Mammary epithelial cell (primary cell): ENCODE measurements at places on chromosomes 7 and 10. TPM values are rescaled to one million over a fixed set of nuclear protein-coding genes. Genes with fewer than 3 reads are reported as not detected.
A peak's percentile ranks its signal among the peaks of the same experiment; 100 is the strongest.

GRM3 gene
- total RNA-seq, result not detected in 2 replicates

SSC4D gene
- 1.3 TPM for total RNA-seq

IGFBP1 gene
- total RNA-seq, result not detected in 2 replicates

DNA sequence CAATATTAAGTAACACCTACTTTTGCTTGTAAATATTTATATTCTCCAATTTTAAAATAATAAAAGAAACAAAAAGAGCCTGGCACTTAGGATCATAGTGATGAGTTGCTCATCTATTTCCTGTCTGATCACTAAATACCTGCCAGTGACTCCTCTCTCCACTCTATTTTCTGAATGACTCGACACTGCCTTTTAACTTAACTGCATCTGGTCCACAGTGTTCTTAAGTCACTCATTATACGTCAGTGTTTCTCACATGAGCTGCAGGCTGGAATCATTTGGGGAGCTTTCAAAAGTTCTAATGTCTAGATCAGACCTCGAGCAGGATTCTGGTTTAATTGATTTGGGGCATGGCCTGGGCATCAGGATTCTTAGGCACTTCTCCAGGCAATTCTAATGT, 78.0 kb upstream of the AGBL3 start:
- peak; percentile 55 for DNase-seq

PTN gene
- 4.3 TPM for total RNA-seq

ZNF239 gene
- 4.3 TPM for total RNA-seq

DNA sequence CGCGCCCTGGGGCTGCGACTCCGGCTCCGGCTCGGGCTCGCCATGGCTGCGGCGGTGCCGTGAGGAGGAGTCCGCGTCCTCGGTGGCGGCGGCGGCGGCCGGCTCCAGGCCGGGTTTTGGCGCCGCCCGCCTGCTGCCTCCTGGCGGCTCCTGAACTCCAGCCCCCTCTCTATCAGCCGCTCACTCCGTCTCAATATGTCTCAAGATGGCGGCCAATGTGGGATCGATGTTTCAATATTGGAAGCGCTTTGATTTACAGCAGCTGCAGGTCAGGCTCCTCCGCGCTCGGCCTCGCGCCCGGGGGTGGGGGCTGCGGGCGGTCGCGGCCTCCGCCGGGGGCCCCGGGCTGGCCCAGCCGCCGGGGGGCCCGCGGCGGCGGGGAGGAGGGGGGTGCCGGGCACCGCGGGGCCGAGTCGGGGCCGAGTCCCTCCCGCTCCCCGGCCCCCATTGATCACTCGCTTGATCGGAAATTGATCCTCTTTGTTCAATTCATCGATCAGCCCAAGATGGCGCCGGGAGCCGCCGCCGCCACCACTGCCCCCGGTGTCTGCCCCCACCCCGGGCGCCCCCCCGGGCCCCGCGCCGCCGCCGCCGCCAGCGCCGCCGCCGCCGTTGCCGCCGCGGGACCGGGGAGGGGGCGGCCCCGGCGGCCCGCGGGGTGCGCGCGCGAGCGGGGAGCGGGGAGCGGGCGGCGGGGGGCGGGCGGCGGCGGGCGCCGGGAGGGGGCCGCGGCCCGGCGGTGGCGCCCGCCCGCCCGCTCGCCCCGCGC, 1.4 kb upstream of the CUX1 start:
- DNase-seq, result peak; percentile 75

DNA sequence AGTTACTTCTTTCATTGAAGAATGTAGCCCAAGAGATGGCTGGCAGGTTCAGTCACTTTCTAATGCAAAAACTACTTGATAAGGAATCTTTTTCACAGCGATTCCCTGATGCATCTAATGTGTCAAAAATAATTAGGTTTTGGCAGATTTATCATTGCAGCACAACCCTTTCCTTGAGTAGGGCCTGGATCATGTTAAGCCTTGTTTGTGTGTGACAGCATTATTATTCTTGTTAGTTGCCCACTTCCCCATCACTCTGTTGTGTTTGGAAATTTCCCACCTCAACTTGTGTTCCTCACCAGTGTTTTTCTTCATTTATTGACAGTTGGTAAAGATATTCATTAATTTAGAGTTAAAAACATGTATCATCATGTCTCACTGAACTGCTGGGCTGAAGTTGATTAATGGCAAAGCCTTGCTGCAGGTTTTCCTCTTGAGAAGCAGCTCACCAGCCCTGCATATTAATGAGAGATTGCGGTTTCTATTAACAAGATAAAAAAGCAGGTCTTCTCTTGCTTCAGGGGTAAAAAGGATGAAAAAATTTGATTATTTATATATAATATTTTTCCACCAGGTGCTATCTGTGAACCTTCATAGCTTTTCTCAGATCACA, 233.3 kb upstream of the MDFIC start:
- DNase-seq, result no peak

DNA sequence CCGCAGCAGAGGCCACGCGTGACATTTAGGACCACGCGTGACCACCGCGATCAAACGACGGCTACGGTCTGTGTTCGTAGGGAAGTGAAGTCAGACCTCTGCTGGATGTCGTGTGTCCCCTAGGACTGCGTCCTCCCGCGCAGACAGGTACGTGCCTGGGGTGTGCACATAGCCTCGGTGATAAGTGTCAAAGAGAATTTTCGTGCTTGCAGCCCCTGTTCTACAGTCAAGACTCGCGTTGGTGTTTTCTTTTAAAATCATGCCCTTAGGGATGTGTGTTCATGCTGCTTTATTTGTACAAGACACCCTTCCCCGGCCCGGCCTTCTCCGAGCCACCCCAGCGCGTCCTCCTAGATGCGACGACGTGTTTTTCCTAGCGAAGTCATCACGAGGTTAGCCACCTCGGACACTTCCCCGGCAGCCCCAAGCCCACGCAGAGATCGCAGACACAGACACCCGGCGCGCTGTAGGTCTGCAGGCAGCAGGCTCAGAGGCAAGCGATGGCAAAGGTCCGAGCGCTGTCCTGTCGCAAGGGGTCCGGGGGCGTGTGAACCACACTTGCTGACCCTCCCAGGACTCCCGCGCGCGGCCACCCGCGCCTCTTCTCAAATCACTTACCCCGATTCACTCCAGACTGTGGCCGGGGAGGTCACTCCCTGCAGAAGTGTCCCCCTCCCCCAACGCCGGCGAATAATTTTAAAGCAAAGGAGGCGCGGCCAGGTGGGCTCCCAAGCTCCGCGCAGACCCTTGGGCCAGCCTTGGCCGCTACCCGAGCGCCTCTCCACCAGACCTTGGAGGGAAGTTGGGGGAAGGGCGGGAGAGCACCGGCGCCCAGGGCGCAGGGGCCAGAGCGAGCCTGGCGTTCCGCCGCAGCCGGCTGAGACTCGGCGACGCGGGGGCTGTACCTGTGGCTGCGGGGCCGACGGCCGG, 552 bp downstream of the MKX start:
- DNase-seq, result peak; percentile 13

PARD3 gene
- 47.1 and 59.2 TPM in 2 replicates for total RNA-seq

DENND2A gene
- total RNA-seq, result 0.17 TPM

DNA sequence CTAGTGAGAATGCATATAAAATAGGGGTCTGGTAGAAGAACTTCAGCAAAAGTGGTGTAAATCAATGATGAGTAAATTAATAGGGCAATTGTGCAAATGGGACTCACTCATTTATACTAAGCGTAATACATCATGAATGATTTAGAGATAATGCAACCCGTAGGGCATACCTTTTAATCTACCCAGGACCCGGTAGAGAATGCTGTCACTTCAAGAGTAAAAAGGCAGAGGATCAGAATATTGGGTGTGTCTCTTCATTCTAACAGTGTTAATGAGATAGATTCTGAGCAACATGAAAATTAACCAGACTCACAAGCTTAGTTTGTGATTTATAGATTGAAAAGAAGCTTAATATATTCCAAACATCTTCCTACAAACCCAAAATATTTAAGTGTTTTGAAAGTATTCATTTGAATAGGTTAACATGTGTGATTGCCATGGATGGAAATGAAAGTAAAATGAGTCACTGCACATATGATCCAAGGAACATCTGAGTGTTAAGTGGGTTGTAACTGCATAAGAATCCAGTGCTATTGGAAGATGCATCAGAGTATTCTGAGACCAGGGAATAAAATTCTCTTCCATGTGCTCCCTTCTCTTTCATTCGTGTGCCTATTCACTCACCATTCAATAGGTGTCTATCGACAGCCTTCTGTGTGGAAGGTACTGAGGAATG, 690.6 kb downstream of the AUTS2 start:
- peak; percentile 3 for DNase-seq

DNA sequence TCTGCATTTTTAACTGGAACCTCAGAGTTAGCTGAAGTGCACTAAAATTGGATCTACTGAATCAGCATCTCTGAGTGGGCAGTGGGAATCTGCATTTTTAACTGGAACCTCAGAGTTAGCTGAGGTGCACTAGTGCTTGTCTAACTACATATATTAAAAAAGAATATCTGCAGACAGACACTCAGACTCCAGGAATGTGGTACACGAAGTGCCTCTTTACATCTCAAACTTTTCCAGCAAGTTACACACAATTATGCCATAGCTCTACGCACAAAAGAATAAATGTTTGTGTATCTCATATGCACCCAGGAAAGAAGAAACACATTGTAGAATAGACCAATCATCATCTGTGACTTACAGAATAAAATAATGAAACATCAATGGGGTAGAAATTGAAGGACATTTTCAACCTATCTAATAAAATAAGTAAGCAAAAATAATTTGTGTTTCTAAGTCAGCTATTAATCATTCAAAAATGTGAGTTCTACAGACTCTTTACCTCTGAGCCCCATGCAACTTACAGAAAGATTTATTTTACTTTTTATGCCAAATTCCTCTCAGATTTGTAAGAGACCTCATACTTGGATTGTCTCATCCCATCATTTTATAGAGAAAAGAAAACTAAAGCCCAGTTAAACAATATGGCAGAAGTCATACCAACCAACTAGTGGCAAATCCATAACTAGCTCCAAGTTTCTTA, 28.3 kb downstream of the PPP1R3A start:
- DNase-seq, result no peak

DNA sequence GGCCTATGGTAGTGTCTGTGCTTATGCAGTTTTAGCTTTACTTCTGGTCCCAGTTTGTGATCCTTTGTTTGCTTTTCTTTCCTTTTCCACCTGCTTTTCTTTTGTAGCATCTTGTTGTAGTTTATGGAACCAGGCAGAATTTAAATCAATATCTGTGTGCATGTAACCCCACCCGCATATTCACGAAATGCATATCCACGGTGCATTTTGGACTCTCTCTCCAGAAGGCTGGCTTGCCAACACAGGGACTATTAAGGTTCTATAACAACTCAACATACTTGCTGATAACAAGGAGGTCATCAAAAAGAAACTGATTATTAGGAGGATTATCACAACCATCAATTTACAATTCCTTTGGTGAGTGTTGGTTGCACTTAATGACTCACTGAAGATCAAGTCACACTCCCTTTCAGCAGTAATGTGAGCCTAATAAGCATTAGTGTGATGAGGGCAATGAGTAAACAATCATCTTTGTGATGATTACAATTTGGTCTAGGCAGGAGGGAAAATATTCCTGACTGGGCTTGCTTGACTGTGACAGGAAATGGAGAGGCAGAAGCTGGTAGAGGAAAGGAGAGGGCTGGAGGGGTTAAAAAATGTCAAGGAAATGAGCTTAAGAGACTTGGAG, 378.6 kb downstream of the REEP3 start:
- no peak for DNase-seq

HOXA10 gene
- total RNA-seq, result 2.9 and 4.3 TPM in 2 replicates

RSPH10B2 gene
- total RNA-seq, result not detected in 2 replicates

EPDR1 gene
- 1.2 and 3.0 TPM in 2 replicates for total RNA-seq

ASB4 gene
- total RNA-seq, result not detected in 2 replicates

DNA sequence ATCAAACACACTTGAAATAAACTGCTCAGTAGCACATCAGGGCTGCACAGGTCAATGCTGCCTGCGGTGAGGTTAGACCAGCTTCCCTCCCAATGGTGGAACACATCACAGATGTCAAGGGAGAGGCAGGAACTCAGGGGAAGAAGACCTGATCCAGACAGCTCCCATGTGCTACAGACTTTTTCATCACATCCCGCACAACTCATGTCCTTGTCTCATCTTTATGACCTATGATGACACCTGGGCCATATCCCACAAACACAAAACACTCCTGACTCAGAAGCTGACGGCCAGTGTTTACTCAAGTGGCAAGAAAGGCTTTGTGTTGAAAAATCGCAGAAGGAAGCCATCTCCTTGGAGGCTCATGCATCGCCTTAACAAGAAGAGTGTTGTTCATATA, 91.6 kb downstream of the HTR5A start:
- no peak for DNase-seq

ATOH7 gene
- total RNA-seq, result not detected

GRCh38 chr10:102656791-102657371, 12.6 kb downstream of the TRIM8 start:
- DNase-seq, result no peak

- no peak for DNase-seq
Observed at GRCh38 chr7:98362517-98362916, 38.4 kb downstream of the BAIAP2L1 start.

FOXP2 gene
- 0.17 TPM for total RNA-seq

MNX1 gene
- 0.50 TPM for total RNA-seq

MOGAT3 gene
- total RNA-seq, result not detected

- no peak for DNase-seq
Observed at GRCh38 chr10:75276069-75276872, 40.5 kb upstream of the COMTD1 start.

HOGA1 gene
- total RNA-seq, result 0.43 and 1.8 TPM in 2 replicates

CUZD1 gene
- 1.2 and 1.3 TPM in 2 replicates for total RNA-seq

DNA sequence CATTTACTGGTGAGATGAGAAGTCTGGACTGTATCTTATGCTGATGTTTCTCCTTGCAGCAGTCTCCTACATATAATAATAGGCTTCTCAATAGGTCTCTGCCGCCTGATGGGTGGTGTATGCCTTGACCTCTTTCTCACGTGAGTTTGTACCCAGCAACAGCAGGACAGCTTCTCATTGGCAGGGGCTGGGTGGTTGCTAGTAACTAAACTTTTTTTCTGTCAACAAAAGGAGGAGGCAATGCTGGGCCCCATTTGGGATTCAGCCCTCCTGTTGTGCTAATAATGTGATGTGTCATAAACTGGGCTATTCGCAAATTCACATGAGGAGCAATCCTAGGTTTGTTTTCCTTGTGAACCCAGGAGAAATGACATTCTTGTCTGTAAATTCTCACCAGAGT, 533.6 kb downstream of the GATA3 start:
- no peak for DNase-seq

DNA sequence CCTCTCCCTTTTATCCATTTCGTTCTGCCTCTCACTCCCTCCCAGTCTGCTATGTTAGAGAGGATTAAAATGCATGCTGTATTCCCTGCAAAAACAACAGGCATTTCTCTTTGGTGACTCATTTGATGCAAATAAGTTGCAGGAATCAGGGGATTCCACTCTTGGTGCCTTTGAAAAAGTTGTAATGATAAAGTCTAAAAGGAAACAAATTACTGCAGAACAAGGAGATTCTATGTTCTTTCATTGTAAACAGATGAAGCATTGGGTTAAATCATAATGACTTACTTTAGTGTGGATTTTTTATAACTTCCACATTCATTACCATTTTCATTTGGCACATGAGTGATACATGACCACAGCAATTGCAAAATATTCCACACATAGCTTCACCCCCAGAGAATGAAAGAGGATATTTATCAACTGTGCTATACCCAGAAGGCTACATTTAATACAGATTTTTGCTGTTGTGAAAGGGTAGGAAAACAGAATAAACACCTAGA, 33.4 kb upstream of the ABLIM1 start:
- peak; percentile 70 for DNase-seq
